ENCODE measurements at places on chromosomes 11 and 22.
A peak's percentile ranks its signal among the peaks of the same experiment; 100 is the strongest.

- DNase-seq: no peak
Measured at GRCh38 chr11:27700351-27701301, at the start of gene BDNF. Gene BDNF (minus strand): TSS chr11:27700455. CDS start chr11:27658564, 41,891 bp downstream.

DNA sequence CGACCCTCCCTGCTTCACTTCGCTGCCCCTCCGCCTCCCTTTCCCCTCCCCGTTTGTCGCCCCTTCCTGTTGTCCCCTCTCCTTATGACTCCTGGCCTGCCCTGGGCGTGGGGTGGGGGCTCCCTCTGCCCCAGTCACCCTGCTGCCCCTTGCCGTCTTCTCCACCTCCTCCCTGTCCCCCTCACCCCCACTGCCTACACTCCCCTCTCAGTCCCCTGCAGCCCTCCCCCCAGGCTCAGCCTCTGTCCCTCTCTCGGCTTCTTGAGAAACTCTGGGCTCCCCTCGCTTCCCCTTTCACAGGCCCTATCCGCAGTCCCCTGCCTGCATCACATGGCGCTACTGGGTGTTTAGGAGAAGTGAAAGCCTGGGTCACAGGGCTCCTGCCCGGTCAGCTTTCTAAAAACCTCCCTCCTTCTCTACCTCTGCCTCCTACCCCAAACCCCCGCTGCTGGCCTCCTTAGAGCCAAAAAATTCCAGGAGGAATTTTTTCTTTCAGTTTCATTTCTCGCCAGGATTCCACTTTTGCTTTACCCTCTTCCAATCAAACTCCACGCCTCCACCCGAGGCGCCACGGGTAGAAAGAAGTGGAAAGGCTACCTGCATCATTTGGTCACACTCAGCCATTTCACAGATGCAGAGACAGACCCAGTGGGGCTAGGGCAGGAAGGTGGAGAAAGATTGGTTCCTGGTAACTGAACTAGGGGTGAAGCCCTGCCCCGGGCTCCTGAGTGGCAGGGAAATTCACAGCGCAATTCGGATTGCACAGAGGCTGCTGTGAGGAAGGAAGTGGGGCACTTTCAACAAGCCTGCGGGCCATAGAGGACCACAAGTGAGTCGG, at the start of gene SLC15A3:
SLC15A3 (minus strand) TSS at position 273 of the 838 bp plus-strand sequence. CDS start 625 bp downstream, outside the sequence.
- no peak for DNase-seq

GRCh38 chr11:64146036-64146955, 19.6 kb downstream of the MACROD1 start:
- DNase-seq: no peak

- no peak for DNase-seq
Measured at GRCh38 chr11:16781936-16782919, 43.8 kb downstream of the C11orf58 start.

DNA sequence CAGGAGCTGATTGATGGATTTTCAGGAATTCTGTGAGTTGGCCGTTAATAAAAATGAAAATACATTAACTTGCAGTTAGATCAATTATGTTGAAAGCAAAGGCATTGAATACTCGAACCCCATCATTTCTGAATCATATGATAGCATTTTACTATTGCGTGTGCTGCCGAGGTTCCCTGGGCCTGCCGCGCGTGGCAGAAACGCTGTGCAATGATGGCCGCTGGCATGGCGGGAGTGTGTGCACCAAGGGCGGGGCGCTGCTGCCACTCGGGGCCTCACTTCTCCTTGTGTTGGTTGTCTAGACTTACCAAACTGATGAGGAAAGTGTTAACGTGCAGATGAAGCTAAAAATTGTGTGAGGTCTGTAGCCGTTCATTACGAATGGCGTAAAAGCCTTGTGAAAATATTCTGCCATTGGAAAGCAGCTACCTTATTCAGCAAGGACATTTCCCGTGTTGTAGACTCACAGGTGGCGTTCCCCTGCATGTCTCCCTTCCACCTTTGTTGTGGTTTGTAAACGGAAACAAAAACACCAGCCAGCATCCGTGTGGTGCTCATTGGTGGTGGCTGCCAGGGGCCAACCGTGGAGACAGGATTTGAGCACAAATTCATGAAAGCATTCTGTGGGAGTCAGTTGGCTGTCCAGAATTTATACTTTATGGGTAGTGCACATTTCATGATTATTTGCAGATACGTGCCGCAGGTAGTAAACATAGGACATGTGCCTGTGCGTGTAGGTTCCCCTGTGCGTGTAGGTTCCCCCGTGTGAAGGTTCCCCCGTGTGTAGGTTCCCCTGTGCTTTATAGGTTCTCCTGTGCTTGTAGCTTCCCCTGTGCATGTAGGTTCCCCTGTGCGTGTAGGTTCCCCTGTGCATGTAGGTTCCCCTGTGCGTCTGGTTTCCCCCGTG, 5.9 kb upstream of the GRAMD4 start:
- no peak for DNase-seq

DNA sequence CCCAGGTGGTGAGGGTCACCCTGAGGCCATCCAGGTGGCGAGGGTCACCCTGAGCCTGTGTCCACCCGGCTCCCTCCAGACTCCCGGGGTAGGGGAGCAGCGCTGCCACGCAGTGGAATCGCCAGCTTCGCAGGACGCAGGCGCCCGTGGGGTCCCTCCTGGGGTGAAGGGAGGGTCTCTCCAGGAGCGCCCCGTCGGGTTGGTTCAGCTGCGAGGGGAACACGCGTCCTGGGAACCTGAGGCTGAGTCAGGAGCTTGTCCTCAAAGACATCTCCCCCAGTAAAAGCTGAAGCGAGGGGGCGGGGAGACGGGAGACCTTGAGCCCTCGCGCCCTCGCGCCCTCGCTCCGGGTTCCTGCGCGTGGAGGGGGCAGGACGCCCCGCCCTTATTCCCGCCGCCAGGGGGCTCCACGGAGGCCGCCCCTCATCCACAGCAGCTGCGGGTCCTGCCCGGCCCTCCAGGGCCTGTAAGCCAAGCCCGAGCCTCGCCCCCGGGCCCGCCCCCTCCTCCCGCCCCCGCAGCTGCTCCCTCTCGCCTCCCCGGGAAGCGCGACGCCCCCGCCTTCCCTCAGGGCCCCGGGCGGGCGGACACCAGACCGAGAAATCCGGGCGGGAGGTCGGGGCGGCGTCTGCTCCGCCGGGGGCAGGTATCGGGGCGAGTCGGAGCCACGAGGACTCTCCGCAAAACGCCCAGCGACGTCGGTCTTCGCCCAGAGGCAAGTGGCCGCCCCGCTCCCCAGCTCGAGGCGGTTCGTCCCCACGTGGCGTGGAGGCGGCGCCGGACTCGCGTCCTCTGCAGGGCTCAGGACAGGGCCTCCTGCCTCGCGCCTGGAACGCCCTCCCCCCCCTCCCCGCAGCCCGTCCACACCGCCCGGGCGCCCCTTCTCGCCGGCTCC, 22.8 kb downstream of the PIM3 start:
- no peak for DNase-seq

GRCh38 chr11:67265633-67266448, 432 bp upstream of the GRK2 start:
- no peak for DNase-seq

DNA sequence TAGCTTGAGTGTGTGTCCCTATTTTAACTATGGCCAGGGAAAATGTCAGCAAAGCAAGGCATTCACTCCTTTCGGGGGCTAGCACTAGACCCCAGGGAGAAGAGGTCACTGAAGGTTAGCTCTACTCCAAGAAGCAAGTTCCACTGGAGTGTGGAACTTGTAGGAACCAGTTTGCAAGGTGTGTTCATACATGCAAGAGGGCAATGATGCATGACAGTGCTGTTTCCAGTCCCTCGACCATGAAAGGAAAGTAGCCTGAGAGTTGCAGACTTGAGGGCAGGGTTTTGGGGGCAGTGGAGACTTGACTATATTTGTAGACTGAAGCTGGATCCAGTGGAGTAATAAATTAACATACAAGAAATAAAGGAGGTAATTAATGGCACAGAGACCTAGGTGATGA, 21.6 kb upstream of the SLC36A4 start:
- DNase-seq: no peak

- no peak for DNase-seq
Measured at GRCh38 chr11:126331286-126331685, 24.2 kb upstream of the ST3GAL4 start.

GRCh38 chr11:118277312-118277711, 13.2 kb upstream of the MPZL2 start:
- DNase-seq: no peak

- no peak for DNase-seq
Measured at GRCh38 chr11:14585438-14585837, 58.2 kb upstream of the PDE3B start.

- DNase-seq: no peak
Measured at GRCh38 chr11:47980907-47981621, 705 bp downstream of the PTPRJ start.

- DNase-seq: no peak
Measured at GRCh38 chr22:33112580-33112979, 54.4 kb upstream of the SYN3 start.

GRCh38 chr11:88203604-88204003, 28.4 kb upstream of the RAB38 start:
- DNase-seq: peak; percentile 36

GRCh38 chr22:18119409-18120110, 9.0 kb downstream of the TUBA8 start:
- peak; percentile 26 for DNase-seq

DNA sequence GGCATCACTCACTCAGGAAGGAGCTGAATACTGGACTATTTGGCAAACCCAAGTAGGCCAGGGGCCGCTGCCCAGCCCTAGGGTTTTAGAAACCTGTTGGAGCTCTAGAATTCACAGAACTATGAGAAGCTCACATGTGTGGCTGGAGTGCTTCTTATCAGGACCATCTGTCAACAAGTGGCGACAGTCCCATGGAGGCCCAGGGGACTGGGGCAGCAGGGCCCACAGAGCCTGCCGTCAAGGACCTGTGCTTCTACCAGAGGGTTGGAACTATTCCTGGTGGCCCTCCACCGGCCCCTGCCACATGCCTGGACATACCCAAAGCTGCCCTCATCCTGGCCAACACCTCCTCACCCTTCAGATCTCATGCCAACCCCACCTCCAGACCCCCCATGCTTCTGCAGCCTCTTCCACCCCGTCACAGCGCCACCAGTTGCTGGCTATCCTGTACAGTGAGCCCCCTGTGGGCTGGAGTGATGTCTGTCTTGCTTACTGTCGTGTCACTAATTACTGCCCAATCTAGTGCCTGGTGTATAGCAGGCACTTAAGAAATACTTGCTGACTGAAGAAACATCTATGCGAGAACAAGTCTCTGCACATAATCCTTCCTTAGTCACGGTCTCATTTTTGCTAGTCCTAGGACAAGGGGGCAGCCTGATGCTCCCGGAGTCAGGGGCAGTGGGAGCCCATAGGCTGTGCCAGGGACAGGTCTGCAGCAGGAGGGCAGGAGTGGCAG, 27.2 kb upstream of the RASL10A start:
- DNase-seq: no peak

DNA sequence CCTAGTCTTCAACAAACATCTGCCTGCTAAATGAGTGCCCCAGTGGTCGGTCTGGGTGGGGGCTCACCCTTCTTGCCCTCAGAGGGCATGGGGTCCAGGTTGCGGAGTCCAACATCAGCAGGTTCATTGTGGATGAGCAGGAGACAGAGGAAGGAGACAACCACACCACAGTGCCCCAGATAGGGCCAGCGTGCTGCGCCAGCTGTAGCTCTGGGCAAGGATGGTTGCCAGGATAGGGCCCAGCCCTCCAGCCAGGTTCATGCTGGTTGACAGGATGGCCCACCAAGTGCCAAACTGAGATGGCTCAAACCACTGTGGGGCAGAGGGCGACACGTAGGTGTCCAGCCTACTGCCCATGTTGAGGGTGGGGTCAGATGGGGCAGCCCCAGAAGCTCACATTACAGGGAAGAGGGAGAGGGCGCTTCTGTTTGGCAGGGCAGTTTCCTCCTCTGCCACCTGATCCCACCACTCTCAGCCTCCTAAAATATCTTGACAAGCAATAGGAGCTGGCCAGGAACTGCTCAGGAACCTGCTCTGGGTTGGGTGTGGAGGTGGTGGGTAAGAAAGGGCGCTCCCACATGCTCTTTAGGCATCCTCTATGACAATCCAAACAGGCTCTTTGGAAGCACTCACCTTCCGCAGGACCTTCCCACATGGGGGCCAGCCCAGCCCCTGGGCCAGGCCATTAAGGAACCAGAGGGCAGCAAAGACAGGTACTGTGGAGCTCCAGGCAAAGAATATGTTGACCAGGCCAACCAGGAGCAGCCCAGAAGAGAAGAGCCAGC, 2.9 kb downstream of the SLC37A4 start:
- no peak for DNase-seq

DNA sequence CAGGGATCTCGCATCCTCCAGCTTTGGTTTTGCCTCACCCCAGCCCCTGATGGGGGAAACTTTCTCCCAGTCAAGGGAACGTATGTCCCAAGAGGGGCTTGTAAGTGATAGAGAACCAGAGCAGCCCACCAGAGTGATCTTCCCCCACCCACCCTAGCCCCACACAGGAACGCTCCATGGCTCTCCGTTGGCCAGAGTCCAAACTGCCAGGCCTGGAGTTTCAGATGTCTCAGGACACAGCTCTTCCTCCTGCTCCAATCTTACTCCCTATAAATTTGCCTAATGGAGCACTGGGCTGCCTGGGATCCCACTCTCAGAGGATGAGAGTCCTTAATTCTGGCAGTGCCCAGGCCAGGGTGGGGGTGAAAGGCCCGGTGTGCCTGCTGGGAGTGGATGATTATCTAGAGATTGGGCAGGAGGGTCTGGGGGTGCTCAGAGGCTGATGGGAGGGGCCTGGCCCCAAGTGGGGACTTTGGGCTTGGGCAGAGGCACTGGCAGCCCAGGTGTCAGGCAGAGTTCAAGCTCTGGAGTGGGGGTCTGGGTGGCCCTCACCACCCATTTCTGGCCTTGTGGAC, 79.9 kb downstream of the WNT7B start:
- DNase-seq: no peak
